Activated CD4-positive, alpha-beta T cell treated with anti-CD3 and anti-CD28 coated beads, Interleukin-2, amount 50 U/mL, for 48 hours (primary cell): ENCODE measurements at places on chromosomes 1 and 21.

DNA sequence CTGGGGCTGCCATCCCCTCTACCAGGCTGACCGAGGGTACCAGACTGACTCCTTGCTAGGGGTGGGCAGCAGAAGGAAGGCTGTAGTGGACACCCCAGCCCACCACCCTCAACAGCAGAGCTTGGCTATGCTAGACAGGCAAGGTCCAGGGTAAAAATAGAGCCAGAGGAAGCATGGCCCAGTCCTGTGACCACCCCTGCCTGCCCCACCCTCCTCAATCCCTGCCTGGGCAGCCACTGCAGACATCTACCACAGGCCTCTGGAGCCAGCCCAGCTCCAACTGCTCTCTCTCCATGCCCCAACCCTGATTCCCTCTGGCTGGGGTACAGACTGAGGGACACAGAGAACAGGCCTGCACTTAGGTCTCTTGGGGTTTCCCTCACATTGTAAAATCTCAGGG lies 1.7 kb downstream of the S100A1 start:
- no peak for DNase-seq

DNA sequence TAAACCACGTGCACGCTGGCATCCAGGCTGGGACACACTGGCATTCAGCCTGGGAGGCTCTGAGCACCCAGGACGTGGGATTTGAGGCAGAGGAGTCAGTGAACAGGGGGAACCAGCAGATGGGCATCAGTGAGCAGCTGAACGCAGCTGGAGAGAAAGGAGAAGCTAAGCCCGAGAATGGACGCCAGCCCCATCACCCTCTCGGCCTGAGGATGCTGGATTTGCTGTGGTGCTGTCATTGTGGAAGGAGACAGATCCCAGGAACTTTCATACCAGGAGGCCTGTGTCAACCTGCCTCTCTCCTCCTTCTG lies 132.8 kb downstream of the PGBD5 start:
- no peak for DNase-seq

DNA sequence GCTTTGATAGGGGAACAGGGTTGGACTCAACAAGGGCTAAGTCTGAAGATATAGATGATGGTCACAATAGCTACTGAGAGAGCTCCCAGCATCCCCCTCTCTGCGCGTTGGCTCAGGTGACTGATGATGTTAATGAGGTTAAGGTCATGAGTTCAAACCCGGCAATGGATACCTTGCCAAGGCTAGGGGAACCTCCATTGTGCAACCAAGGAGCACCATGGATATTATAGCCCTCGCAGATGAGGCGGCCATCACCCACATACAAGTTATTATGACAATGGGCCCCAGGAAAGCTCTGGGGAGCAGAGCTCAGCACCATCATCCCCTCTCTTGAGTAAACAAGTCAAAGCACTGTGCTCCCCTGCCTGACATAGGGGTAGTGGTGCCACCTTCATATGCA lies 8.2 kb downstream of the KCNA2 start:
- no peak for DNase-seq

- DNase-seq: no peak
Observed at GRCh38 chr1:39977202-39977601, 22.3 kb downstream of the MFSD2A start.

GRCh38 chr1:170592591-170593111 lies 60.7 kb downstream of the GORAB start:
- no peak for DNase-seq
